Heart left ventricle (tissue), 16 donors: ENCODE measurements at places on chromosomes 7 and 10. TPM values are rescaled to one million over a fixed set of nuclear protein-coding genes. Genes with fewer than 3 reads are reported as not detected.

GRCh38 chr7:81051811-81052413 is 133.1 kb upstream of the SEMA3C start:
- DNase-seq, result no peak
- no peaks in the 10 kb centered on the region for H3K27me3 ChIP-seq
- no peak overlapping the region for H3K27ac ChIP-seq
- no peak overlapping the region for H3K4me3 ChIP-seq
- no peaks in the 10 kb centered on the region for H3K4me1 ChIP-seq
- H3K36me3 ChIP-seq, result no peaks in the 10 kb centered on the region

- H3K4me1 ChIP-seq, result peaks cover 10% of the 10 kb centered on the region
- no peak overlapping the region for H3K27ac ChIP-seq
- DNase-seq, result no peak
- H3K36me3 ChIP-seq, result no peaks in the 10 kb centered on the region
Measured at GRCh38 chr7:137818036-137818435, 28.7 kb downstream of the DGKI start.

- DNase-seq, result peak; percentile 54
- peaks cover 68% of the 10 kb centered on the region for H3K4me1 ChIP-seq
- H3K36me3 ChIP-seq, result no peaks in the 10 kb centered on the region
- H3K27me3 ChIP-seq, result no peaks in the 10 kb centered on the region
- no peak overlapping the region for H3K4me3 ChIP-seq
- H3K27ac ChIP-seq, result peak overlapping the region; percentile 81
Measured at GRCh38 chr10:114714281-114714741, 56.2 kb upstream of the ABLIM1 start.

DNA sequence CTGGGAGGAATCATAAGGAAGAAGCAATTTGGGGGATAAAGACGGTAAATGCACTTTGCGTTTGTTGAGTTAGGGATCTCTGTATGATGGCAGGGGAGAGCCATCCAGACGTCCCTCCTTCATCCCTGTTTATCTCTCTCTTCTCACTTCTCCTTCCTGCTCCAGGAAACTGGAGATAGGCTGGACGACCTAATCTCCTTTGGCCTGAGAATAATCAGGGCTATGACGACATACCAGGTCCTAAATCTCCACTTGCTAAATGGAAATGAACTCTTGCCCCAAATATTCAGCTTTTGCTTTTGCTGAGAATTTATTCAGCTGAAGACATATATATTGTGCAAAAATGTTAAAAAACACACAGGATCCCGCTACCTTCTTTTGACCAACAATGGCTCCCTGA is 182.9 kb upstream of the INHBA start:
- H3K27me3 ChIP-seq, result no peaks in the 10 kb centered on the region
- no peak overlapping the region for H3K4me3 ChIP-seq
- DNase-seq, result no peak
- no peak overlapping the region for H3K27ac ChIP-seq
- H3K4me1 ChIP-seq, result peaks cover 7% of the 10 kb centered on the region

CTAGE8 gene
- total RNA-seq, result 0.13 TPM

CPXM2 gene
- 4.2 TPM for total RNA-seq

SVOPL gene
- total RNA-seq, result not detected
